Peyer's patch (tissue), 4 donors: ENCODE measurements at places on chromosomes 16 and 17.

DNA sequence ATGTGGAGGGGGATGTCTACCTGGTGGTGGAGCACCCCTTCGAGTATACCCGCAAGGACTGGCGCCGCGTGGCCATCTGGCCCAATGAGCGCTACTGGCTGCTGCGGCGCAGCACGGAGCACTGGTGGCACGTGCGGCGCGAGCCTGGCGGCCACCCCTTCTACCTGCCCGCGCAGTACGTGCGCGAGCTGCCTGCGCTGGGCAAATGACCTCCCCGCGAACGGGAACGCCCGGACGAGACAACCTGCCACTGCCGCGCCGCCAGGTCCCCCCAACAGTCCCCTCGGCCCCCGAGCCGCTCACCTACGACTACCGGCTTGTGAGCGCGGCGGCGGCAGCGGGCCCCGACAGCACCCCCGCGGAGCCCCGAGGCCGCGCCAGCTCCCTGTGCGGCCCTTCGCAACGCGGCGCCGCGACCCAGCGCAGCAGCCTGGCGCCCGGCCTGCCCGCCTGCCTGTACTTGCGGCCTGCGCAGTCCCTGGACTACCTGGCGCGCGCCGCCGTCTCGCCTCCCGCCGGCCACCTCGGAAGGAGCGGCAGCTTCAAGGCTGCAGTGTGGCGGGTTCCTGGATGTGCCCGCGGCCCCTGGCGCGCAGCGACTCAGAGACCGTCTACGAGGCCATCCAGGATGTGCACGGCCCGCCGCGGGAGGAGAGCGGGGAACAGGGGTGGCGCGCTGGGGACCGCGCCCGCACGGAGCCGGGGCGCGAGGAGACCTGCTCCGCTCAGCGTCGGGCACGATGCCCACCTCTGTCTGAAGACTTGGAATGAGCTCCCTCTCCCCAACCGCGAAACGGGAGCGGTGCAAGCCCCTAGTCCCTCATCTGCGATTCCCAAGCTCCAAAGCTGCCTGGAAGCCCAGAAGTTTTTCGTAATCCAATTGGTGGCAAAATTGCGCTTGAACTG, 48.7 kb upstream of the AMZ2 start:
- peak; percentile 63 for DNase-seq

DNA sequence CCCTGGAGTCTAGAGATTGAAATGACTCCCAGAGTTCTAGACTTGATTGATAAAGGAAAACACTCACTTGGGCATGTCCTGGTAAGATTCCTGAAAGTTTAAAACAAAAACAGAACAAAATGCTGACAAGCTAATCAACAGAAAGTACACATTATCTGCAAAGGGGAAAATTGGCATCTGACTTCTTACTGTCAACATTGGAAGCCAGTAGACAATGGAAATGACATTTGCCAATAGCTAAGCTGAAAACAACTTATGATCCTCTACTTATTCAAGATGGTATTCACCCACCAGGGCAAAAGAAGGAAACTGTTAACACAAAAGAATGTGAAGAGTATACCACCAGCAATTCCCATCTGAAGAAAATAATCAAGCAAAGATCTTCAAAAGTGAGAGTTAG, 36.8 kb upstream of the CDYL2 start:
- no peak for DNase-seq

GRCh38 chr17:39730095-39730921, at the start of gene MIEN1:
TSS of gene MIEN1 (minus strand) at chr17:39730532. CDS start at chr17:39730495, 37 bp downstream.
- DNase-seq: peak; percentile 91

DNA sequence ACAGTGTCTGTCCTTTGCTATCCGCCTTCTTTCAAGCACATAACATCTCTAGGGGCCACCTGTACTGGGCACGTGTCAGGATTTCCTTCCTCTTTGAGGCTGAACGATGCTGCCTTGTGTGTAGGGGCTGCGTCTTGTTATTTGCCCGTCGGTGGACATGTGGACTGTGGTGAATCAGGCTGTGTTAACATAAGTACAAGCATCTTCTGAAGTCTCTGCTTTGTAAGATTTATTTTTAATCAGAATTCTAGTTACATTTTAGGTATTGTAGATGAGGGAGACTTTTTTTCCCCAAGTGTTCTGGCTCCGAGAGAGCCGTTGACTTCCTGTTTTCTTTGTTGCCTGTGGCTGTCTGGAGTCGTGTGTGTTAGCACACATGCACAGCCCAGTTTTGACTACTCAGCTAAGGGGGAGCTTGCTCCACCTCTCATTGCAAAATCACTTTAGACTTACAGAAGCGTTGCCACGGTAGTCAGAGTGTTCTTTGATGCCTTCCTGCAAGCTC, 26.1 kb downstream of the SPG7 start:
- DNase-seq: peak; percentile 81

DNA sequence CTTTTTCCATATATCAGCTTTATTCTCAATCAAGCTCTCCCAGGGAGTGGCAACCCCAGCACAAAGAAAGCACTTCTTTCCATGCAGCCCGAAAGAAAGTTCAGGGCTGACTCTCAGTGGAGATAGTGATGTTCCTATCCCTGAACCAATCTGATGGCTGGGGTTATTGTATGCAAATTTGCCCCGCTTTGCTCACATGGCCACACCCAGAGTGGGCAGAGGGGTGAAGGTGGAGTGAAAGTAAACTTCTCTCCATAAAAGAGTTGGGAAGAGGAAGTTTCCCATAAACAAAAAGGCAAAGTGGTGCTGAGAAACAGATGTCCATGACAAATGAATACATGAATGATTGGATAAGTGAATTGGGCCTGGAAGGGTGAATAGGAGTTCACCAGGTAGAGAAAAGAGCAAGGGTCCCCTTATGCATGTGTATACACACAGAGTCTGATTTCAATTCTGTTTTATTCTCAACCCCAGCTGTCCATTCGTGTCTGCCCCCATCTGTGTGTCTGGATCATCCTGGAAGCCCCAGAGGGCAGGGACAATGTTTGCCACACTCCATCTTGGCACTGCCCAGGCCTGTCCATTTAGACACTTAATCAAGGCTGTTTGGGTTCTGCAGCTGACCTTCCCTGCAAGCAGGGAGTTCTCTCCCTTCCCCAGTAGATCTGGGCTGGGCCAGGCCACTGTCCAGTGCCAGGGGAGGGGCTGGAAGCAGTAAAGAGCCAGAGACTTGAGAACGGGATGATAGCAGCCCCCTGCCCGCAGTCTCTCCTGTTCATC, 14.1 kb upstream of the NGFR start:
- DNase-seq: no peak

DNA sequence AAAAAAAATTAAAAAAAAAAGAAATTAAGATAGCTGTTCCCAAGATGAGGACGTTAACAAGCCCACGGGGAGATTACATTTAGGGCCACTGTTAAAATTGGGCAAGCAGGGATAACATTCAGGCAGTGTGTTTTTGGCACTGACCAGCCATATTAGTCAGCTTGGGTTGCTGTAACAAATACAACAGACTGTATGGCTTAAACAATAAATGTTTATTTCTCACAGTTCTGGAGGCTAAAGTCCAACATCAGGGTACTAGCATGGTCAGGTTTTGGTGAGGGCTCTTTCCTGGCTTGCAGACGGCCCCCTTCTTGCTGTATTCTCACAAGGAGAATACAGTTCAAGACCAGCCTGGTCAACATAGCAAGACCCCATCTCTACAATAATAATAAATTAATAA, 31.3 kb downstream of the ARSG start:
- no peak for DNase-seq

- DNase-seq: no peak
Measured at GRCh38 chr16:48129926-48130325, 25.9 kb downstream of the ABCC12 start.

- DNase-seq: no peak
Measured at GRCh38 chr16:31513126-31513525, 4.9 kb upstream of the RUSF1 start.

GRCh38 chr16:80744856-80745255, 59.5 kb downstream of the CDYL2 start:
- DNase-seq: no peak

DNA sequence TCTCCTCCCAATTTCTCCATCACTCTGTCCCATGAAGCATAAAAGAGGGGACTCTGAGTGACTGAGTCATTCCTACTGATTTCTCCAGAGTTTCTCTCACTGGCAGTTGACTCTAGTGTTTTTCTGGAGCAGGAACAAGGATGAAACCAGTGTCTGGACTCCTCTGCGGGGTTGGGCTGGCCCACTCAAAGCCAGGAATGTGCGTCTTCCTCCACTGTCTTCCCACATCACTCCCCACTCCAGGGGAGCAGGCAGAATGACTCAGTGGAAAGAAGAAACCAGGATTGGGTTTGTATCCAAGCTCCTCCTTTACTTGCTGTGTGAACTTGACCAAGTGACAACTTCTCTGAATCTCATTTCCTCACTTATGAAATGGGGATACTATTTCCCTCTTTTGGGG, 497.5 kb upstream of the SALL1 start:
- DNase-seq: no peak

DNA sequence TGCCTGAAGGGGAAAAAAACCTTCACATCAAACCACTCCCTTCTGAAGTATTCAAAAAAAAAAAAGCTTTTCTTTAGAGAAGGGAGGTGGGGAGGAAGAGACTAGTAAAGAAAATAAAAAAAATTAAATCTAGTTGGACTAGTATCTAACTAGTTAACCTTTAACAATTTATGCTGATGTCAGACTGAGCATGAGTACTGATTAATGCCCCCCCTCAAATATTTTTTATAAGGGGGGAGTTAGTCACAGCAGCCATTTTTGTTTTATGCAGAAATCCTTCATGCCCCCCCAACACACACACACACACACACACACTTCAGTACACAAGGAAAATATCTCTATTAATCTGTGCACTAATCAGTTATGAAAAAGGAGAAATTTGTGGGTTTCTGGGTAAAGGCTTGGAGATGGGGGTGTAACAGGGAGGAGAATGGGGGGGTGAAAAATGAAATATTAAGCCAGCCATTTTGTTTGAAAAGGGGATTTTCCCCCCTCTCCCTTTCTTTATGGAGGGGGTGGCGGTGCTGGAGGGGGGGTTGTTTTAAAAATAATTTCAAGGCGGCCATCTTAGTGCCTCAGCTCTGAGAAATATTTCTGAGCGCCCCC, 4.7 kb upstream of the CHD3 start:
- no peak for DNase-seq

- DNase-seq: no peak
Measured at GRCh38 chr17:55321427-55322060, 56.8 kb downstream of the HLF start.

GRCh38 chr16:68643847-68644246, 1.3 kb upstream of the CDH3 start:
- no peak for DNase-seq

DNA sequence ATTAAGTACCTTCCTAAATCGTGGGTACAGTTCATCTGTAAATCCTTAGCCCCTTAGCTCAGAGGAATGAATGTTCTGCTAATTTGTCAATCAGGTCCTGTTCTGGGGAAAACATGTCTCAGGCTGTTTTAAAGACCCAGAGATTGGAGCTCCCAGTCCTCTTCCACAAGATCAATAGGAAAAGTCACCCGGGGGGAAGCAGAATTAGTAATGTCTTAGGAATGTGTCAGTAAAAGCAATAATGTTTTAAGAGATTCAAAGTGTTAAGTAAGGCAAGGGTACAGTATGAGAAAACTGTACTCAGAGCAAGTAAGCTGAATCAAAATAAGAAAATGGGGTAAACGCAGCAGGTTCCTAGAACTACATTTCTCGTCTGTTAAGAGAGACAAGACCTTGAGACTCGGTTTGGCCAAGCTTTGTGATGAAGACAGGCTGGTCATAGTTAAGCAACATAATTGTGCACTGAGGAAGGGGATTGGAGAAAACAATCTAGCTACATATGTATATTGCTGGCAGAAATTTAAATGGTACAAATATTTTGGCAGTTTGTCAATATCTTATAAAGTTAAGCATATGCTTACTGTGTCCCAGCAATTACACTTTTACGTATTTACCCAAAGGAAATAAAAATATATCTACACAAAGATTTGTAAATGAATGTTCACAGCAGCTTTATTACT, 192.9 kb upstream of the C17orf78 start:
- no peak for DNase-seq

DNA sequence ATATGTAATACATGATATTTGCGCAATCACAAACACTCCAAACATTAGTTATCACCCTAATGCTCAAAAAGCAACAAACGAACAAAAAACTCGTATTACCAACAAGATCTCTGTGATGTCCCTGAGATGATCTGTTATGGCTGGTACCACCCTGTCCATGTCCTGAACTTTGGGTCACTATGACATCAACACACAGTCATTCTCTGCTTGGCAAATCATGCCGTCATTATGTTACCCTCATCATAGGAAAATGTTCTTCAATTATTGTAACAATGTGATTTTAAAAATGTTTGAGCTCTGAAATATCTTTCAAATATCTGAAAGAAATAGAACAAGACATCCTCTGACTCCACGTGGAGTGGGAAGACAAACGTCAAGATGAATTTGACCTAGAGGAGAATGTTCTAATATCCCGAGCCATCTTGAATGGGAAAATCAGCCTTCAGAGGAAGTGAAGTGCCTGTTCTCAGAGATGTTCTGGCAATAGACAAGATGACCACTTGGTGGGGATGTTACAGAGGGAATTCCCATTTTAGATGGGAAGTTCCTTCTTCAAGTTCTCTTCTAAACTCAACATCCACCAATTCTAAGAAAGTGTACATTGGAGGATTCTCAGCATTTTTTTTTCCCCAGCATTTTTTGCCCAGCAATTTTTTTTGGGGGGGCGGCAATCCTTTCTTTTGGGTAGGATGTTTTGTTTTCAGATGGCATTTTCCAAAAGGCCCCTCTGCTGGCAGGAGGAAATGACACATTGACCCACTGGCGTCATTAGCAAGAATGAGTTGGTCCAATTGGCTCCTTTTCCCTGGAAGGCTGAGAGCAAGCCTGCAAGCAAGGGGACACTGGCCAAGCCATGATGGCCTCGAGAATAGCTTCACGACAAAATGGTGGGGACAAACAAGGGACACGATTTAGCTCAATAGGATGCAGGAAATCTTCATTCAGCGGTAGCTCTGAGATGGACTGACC, 3.7 kb upstream of the HSD17B2 start:
- no peak for DNase-seq

GRCh38 chr17:66952681-66953629, 11.6 kb upstream of the CACNG4 start:
- no peak for DNase-seq

DNA sequence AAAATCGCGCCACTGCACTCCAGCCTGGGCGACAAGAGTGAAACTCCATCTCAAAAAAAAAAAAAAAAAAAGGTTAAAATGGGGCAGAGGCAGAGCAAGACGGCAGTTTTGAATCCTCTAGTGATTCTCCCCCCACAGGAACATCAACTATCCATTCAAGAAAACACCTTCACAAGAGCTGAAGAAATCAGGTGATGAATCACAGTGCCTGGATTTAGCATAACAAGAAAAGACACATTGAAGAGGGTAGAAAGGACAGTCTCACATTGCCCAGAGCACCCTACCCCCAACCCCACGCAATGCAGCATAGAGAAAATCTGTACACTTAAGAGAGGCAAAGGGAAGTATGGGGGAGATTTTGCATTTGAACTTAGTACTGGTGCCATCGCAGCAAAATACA, 28.8 kb upstream of the RNF43 start:
- DNase-seq: no peak

DNA sequence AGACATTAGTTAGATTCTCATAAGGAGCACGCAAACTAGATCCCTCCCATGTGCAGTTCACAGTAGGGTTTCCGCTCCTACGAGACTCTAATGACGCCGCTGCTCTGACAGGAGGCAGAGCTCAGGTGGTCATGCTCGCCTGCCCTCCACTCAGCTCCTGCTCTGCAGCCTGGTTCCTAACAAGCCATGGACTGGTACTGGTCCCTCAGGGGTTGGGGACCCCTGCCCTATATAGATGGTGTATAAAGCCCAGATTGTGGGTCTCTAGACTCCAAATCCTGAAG, 52.1 kb upstream of the LYRM9 start:
- DNase-seq: no peak

- DNase-seq: no peak
Measured at GRCh38 chr16:51658531-51658930, 507.5 kb upstream of the SALL1 start.

GRCh38 chr17:67076290-67076689, 31.9 kb downstream of the CACNG1 start:
- no peak for DNase-seq
